Common myeloid progenitor, CD34-positive (primary cell): ENCODE measurements at places on chromosomes 1 and 21.
A peak's percentile ranks its signal among the peaks of the same experiment; 100 is the strongest.

- no peak overlapping the region for H3K4me3 ChIP-seq
- H3K36me3 ChIP-seq = no peaks in the 10 kb centered on the region
- H3K27me3 ChIP-seq = no peaks in the 10 kb centered on the region
- peak; percentile 84 for DNase-seq
- no peak overlapping the region for H3K27ac ChIP-seq
- H3K4me1 ChIP-seq = peaks cover 10% of the 10 kb centered on the region
Observed at GRCh38 chr1:207084701-207085180, 3.9 kb upstream of the C4BPB start.

DNA sequence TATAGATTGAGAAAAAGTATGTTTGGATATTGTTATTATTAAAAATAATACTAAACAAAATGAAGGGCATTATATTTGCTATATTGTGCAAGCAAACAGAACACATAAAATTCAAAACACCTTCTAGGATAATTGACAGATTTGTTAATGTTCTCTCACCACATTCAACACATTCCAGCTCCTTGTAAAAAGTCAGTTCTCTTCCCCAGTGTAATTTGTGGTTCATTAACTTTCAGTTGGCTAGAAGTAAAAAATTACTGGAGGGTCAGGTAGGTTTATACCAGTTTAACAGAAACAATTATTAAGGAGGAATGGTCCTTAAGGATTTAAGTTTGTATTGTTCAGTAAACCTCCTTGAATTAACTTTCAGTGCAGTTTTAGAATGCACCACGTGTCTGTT is 1235.3 kb upstream of the ADGRL2 start:
- H3K4me1 ChIP-seq = no peaks in the 10 kb centered on the region
- H3K36me3 ChIP-seq = no peaks in the 10 kb centered on the region
- no peak for DNase-seq
- H3K4me3 ChIP-seq = no peak overlapping the region
- H3K27me3 ChIP-seq = no peaks in the 10 kb centered on the region
- H3K27ac ChIP-seq = no peak overlapping the region

DNA sequence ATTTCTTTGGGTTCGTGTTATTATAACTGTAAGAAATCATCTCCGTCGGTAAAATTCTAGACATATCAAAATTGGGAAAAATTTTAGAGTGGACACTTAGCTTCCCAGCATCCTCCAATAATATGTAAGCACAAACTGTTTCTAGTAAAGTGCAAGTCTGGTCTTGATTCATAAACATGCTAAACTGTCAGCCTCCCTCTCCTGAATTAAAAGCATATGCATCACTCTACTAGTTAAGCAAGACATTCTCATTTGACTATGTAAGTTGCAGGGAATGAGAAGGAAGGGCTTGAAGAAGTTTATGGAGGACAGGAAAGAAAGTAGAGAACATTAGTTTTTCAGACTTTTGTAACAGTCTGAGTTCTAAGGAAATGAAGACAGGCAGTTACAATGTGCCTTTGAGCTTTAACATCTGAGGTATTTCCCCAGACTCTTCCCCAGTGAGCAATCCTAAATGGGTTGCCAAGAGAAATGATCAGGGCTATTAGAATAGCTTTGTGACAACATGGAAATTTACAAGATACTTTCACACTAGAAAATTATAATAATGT is 90.0 kb downstream of the TYW3 start:
- no peaks in the 10 kb centered on the region for H3K27me3 ChIP-seq
- H3K4me1 ChIP-seq = no peaks in the 10 kb centered on the region
- H3K27ac ChIP-seq = no peak overlapping the region
- H3K36me3 ChIP-seq = no peaks in the 10 kb centered on the region

GRCh38 chr1:113488576-113489177 is 98.4 kb downstream of the MAGI3 start:
- H3K27me3 ChIP-seq = no peaks in the 10 kb centered on the region
- no peaks in the 10 kb centered on the region for H3K36me3 ChIP-seq
- DNase-seq = no peak

DNA sequence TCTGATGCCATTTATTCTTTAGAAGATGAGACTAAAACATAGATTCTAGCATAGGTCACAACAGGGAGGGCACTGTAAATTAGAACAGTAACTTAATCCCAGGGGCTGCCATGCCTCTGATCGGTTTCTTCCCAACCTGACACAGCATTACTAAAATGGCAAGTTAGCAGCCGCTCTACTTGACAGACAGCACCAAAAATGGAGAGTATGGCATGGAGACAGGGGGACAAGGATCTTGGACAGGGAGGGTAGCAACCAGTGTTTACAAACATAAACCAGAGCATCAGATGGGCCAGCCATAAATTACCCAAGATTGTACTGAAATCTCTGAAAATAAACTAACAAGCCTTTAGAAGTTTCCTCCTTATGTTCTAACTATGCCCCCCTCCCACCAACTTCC is 5.9 kb downstream of the DUSP10 start:
- peak overlapping the region; percentile 20 for H3K4me3 ChIP-seq
- peaks cover 80% of the 10 kb centered on the region for H3K36me3 ChIP-seq
- H3K27me3 ChIP-seq = no peaks in the 10 kb centered on the region
- H3K27ac ChIP-seq = no peak overlapping the region
- H3K4me1 ChIP-seq = peaks cover 71% of the 10 kb centered on the region
- DNase-seq = no peak

DNA sequence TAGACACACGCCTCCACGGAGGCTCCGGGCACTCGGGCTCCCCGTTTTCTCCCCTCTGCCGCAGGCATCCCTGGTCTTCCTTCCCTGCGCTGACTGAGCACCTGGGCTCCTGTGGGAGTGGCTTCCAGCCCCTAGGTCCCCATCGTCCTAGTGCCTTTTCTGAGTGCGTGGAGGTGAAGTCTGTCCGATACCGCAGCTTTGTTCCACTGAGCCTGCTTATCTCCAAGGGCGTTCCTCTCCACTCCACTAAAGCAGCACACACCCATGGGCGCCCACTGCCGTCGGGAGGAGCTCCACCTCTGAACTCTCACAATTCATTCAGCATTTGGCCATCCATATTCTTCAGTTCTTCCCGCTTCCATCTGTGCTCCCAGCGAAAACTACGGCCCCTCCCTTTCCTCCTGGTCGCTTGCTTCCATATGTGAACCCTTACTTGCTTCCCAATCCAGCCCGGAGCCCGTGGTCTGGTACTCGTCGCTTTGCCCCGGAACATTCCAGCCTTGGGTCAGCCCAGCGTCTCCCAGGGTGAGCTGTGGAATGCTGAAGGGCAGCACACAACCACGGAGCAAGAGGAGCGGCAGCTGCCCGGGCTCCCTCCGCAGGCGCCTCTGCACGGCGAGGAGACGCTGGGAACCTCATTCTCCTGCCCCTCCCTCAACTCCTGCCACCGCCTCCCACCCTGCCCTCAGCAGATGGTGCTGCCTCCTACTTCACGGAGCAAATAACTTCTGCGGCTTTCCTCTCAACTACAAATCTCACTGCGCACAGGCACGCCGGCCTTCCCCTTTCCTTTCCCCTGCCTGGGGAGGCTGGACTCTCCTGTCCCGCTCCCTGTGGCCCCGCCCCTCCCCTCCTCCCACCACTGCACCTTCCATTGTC is 27.5 kb downstream of the ATP8B2 start:
- peaks cover 30% of the 10 kb centered on the region for H3K4me1 ChIP-seq
- H3K27ac ChIP-seq = no peak overlapping the region
- H3K36me3 ChIP-seq = peaks cover 23% of the 10 kb centered on the region
- DNase-seq = peak; percentile 87
- H3K27me3 ChIP-seq = no peaks in the 10 kb centered on the region

DNA sequence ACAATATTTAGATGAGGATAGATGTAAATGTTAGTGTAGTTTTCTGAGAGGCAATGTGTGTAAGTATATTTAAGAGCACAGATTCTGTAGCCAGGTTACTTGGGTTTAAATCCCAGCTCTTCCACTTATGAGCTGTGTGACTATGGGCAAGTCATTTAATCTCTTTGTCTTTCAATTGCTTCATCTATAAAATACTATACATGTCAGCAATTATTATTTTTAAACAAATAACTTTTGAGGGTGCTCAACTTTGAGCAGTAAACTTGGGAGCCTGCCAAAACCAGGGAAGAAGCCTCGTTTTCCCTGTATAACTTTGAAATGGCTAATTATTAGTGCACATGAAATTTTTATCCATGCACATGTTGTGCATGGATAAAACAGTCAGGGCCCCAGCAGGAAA is 222.8 kb downstream of the FOXD2 start:
- no peak overlapping the region for H3K4me3 ChIP-seq
- no peak for DNase-seq
- peaks cover 15% of the 10 kb centered on the region for H3K27me3 ChIP-seq
- H3K27ac ChIP-seq = no peak overlapping the region

- no peaks in the 10 kb centered on the region for H3K36me3 ChIP-seq
- peak overlapping the region; percentile 70 for H3K4me3 ChIP-seq
- DNase-seq = peak; percentile 36
- H3K27ac ChIP-seq = no peak overlapping the region
- peaks cover 11% of the 10 kb centered on the region for H3K27me3 ChIP-seq
Observed at GRCh38 chr1:52142220-52143183, 613 bp downstream of the ZFYVE9 start.

DNA sequence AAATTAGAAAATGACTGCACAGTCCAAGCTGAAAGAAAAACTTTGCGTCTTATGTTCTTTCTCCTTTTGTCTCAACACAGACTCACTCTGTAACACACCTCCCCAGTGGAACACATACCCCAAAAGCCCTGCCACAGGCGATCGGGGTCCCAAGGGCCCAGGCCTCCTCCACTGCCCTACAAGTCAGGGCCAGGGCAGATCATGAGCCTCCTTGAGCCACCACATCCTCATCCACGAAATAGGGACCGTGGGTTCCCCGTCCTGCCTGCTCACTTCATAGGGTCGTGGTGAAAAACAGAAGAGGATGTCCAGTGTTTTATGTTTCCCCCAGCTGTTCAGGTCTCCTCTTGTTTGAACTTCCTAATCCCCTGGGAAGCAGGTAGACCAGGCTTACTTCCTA is 116.7 kb downstream of the KCNN3 start:
- no peak overlapping the region for H3K27ac ChIP-seq
- no peak for DNase-seq
- H3K27me3 ChIP-seq = no peaks in the 10 kb centered on the region
- no peaks in the 10 kb centered on the region for H3K36me3 ChIP-seq
- H3K4me3 ChIP-seq = no peak overlapping the region
